ENCODE measurements at places on chromosomes 1 and 21.

DNA sequence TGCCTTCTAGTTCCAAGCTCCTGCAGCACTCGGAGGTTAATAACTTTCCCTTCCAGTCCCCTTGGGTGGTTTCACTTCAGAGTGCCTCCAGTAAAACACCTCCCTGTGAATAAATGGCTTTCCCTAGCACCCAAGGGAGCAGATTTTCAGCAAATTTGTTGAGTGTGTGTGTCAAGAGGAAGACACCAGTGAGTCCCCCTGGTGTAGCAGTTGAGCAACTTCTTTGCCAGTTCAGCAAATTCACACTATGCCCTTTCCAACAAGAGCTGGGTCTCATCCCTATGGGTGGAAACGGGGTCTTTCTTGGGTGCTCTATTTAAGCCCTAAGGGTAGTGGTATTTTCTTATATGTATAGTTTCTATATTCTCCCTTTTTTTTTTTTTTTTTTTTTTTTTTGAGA lies 806 bp upstream of the AADACL4 start:
- no peak for DNase-seq

- DNase-seq: no peak
Observed at GRCh38 chr1:92816732-92817131, 15.1 kb upstream of the RPL5 start.

DNA sequence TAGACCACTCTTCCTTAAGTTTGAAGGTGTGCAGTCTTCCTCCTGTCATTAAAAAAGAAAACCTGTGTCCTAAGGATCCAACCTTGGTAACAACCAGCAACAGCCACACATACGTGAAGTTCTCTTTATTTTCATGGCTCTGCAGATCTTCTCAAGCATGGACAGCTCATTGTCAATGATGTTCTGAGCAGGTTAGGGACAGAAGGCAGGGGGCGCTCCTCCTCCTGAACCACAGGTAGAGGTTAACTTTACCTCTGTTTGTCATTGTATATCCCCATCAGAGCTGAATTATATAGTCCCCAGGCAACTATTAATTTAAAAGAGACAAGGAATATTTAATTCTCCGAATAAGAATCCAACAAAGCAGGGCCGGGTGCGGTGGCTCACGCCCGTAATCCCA lies 52.5 kb upstream of the CR2 start:
- DNase-seq: no peak

- peak; percentile 42 for DNase-seq
Observed at GRCh38 chr1:208036106-208036808, 125.3 kb upstream of the CD34 start.

DNA sequence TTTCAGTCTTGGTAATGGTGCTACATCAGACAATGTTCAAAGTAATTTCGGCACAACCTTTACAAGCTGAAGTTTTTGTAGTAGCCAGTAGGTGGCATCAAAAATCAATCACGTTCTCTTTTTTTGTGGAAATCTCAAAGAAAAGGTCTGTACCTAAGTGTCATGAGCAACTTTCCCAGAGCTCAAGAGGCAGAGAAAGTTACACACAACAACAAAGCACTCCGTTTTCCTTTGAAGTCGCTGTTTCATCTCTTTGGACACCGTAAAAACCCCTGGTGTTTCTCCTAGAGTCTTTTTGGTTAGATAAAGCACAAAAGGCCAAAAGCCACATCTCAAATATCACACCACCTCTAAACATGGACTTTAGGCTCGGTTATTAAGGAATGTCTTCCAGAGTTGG lies 131.6 kb downstream of the LHX8 start:
- DNase-seq: peak; percentile 1

DNA sequence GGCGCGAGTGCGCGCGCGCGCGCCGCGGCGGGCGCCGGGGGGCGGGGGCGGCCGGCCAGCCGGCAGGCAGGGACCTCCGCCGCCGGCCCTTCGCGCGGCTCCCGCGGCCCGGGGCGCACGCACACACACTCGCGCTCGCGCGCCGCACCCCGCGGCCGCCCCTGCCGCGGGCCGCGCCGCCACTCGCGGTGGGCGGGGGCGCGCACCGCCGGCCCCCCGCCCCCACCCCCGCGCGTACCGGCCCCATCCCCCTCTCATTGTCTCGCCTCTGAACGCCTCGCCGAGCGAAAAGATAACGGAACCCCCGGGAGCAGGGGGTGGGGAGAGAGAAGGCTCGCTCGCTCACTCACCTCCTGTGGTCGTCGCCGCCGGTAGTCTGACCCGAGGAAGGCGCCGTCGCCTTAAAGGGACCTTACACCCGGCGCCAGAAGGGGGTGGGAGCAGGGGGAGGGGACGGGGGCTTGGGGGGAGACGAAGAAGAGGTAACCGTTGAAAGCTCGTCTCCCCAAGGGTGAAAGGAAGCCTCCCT lies 428 bp downstream of the POGZ start:
- DNase-seq: peak; percentile 91

DNA sequence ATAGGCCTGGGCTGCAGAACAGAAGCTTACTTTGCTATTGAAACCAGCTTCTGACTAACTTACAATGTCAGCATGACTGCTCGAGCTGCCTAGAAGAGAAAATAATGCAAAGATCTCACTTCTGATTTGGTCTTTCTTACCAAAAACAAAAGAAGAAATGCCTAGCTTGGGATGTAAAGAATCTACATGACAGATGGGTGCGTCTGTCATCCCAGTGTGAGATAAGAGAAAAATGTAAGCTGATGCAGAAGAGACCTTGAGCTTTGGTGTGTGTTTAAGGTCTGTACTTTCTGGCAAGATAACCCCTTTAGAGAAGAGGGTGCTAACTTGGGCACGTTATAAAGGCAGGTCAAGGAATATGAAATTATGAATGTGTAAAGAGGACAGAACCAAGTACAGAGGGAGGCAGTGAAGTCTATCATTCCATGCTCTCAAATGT lies 3.6 kb downstream of the FAM20B start:
- no peak for DNase-seq

DNA sequence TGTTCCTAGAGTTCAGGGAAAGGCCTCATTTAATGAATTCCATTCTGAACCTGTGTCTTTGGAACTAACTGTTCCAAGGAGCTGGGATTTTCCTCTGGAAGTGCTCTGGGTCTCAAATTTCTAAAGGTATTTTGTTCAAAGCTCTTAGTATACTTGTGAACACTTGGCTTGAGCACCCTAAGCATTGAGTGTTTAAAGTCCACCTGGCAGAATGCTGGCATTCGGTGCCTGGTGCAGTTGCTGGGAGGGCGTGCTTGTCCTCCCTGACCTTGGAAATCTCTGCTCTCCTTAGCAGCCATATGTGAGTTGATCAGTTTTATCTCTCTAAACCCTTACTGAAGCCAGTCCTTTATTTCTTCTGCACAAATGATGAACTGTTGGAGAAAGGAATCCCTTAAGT lies 3.0 kb downstream of the MTARC2 start:
- no peak for DNase-seq

DNA sequence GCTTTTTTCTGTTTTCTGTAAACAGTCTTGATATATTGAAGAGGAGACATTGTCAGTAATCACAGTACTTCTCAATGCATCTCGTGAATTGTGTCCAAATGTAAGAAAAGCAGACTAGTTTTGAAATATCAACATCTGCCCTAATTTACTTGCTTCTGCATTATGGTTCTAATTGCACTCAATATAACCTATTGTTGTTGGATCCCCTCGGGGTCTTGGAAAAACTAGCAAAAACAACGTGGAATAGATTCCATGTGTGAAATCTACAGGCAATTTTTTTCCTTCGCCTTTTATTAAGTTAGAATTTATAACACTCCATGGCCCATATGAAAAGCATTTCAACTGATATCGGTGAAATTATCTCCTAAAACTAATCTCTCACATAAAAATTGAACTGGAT lies 236.5 kb downstream of the TTLL7 start:
- DNase-seq: no peak

DNA sequence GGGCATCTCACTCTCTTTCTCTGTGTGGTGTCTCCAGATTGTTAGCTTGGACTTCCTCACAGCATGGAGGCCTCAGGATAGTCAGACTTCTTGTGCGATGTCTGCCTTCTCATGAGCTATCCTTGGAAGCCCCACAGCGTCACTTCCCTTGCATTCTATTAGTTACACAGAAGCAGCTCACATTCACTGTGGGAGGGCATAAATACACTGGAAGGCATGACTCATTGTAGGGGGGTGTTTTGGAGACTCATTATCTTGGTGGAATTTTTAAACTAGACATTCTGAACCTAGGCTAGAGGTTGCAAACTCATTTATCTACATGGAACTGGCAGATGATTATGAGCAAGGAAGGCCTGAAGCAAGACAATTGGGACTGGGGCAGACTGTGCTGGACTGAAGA lies 21.4 kb upstream of the FASLG start:
- no peak for DNase-seq

DNA sequence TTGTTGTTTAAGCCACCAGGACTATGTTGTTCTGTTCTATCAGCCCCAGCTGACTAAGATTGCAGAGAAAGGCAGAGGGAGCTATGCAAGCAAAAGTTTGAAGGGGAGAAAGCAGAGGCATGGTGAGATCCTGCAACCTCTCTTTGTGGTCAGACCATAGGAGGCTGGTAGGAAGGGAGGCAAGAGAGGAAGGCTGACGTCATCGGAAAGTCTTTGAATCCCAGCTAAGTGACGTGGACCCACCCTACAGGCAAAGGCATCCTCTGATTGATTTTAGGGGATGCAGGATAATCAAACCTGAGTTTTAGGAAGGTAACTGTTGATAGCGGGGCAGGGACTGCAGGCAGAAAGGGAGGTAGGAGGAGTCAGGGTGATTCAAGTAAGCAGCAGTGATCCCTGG lies 23.3 kb upstream of the TNNI1 start:
- DNase-seq: no peak

DNA sequence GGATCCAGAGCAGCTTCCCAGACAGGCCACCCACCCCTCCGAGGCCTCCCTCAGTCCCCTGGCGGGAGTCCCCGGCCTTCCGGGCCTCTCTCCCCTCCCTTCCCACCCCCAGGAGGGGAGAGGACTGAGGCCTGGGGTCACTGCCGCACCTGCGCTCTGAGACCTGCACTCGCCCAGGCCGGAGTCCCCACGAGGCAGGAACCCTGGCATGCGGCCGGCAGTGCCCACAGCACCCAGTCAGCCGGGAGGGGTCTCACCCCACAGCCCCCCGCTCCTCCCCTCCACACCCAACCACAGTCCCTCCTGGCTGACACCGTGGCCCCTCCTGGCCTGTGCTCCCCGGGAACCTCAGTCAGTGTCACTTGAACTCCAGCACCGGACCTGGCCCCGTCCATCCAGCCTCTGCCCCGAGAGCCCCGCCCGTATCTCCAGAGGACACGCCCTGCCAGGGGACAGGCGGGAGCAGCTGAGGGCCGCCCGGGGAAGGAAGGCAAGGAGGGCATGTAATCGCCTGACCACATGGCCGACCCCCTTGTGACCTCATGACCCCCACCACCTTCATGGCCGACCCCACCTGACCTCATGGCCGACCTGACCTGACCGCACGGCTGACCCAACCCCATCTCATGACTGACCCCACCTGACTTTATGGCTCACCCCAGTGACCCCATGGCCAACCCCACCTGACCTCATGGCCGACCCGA lies 28.7 kb upstream of the TTLL10 start:
- DNase-seq: no peak

DNA sequence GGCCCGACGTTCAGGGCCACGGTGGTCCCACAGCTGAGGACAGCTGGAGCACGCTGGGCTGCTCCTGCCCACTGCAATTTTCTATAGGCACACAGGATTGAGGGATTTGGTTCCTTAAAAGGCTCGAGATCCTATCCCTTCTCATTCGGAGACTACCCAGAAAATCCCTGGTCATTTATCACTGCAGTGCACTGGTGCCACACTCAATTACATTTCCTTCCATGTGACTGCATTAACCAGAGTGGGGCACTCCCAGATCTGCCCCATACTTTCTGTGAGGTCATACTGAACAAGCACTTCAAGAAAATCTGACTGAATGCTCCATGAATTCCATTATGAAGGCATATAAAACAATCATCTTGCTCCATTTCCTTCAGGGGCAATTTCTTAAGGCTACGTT lies 49.8 kb upstream of the KCNE1 start:
- no peak for DNase-seq

DNA sequence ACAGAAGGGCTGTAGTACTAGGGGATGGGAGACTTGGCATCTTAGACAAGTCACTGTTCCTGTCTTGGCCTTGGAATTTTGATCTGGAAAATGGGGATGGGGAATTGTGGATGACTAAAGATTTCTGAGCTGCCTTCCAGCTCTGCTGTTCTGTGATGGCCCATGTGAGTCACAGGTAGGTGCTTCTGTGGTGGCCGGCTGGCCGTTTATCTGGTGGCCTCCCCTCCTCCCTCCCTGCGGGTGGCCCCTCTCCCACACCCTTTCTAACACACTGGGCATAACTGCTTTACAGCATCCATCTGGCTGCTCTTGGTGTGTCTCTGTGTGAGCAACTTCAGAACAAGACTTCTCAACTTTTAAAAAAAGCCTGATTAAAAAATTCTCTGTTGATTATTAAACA lies 35.9 kb downstream of the KCNA2 start:
- no peak for DNase-seq

GRCh38 chr1:221206076-221206475 lies 326.8 kb downstream of the HLX start:
- DNase-seq: no peak

GRCh38 chr1:240126821-240127220 lies 35.1 kb downstream of the FMN2 start:
- no peak for DNase-seq

GRCh38 chr1:2237773-2238172 lies 9.7 kb downstream of the SKI start:
- no peak for DNase-seq

- no peak for DNase-seq
Observed at GRCh38 chr1:43858324-43858723, 75.3 kb upstream of the ARTN start.

DNA sequence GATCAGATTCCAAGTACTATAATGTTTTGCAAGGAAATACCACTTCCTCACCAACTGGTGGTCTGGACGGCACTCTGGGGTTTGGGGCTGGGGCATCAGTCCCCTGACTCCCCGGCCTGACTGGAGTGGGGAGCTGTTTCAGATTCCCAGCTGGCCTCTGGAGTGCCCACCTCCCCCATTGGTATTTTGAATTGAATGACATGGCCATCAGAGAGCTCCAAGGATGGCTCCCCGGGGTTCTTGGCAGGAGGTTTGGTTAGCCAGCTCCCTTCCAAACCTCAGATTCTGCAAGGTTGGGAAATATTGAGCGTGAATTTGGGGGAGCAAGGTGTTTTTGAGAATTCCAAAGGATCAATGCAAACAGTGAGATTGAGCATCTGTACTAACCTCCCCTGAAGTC lies 2.2 kb upstream of the INAVA start:
- DNase-seq: no peak

DNA sequence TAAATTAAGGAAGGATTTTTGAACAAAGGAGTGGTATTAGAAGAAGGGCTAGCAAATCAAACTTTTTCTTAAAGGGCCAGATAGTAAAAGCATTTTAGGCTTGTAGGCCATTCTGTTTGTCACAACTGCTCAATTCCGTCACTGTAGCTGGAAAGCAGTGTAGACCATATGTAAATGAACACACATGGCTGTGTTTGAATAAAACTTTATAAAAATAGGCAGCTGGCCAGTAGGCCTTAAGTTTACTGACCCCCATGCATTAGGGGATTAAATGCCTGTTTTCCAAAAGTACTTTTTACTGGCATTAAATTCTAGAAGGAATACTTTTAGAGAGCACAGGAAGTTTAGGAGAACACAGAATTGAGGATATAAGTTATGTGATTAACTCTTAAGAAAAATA lies 8.9 kb downstream of the IVNS1ABP start:
- DNase-seq: no peak

Data from A549 (cell line).